ENCODE measurements at places on chromosomes 6 and 20.

GRCh38 chr6:63278916-63279315, 40.9 kb downstream of the LGSN start:
- DNase-seq = no peak

- no peak for DNase-seq
Measured at GRCh38 chr6:39746795-39747194, 21.6 kb upstream of the KIF6 start.

DNA sequence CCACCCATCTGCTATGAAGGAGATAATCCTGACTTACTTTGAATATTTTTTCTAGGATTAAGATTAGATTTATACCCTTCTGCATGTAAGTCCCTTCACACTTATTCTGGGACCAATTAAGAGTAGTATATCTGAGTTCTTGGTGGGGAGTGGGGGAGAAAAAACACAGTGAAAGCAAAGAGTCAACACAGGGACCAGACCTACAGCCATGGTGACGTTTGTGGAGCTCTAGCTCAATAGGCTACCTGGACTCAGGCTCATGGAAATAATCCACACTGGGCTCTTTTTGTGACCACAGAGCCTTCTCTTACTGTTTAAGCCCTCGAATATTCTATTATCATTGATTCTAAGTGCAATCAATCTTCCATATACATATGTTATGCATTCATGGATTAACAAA, 491.4 kb downstream of the LMBRD1 start:
- DNase-seq = no peak

GRCh38 chr6:110625883-110626282, 149.5 kb upstream of the SLC22A16 start:
- no peak for DNase-seq

DNA sequence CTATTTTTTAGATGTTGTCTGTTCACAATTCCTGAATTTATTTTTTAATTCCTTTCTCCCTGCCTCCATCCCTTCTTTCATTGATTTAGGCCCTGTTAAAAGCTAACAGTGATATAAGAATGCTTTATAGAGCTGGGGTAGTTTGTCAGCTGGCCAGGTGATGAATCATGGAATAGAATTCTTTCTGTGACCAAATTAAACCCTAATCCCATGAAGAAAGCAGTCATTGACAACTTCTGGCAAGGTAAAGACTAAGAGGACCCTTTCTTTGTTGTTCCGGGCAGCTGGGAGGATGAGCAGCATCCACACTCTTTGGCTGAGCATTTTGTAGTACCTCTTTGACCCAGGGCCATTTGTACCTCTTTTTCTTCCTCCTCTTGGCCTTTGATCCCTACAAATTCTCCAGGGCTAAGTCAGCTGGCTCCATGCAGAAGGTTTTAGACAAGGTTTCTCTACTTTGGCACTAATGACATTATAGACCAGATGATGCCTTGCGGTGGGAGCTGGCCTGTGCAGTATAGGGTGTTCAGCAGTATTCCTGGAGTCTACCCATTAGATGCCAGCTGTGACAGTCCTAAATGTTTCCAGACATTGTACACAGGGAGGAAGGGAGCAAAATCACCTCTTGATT, 102.9 kb downstream of the SLX4IP start:
- DNase-seq = no peak

DNA sequence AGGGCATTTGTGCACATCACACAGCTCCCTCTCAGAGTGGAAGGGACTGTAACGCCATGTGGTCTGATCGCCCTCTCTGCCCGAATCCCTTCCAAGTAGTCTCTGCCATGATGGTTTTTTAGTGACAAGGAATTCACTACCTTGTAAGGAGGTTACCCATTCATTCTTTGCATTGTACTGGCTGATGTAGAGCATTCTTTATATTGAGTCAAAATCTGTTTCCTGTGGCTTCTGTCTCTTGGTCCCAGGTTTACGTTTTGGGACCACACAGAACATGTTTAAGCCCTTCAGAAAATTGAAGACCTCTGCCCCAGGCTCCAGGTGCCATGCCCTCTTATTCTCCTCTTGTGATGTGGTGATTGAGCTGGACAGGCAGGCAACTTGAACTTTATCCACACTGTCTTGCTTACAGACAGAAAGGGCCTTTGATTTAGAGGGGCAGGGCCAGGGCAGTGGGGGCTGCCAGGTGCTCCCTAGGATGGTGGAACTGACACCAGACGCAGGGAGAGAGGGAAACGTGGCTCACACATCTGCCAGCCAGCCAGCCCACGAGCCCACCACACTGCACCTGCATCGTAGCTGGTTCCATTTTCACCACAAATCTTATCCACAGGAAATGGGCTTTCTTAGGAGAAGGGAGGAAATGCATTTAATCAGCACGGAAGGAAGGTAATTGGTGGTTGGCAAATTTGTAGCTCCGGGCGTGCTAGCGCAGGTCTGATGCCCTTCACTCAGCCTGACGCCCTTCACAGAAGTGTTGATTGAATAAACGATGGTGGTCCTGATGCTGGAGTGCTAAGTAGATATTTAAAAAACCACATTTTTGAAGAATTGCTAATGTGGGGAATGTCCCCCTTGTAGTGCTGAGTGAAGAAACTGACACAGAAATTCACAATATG, 78.2 kb downstream of the TCP11 start:
- DNase-seq = no peak

- no peak for DNase-seq
Measured at GRCh38 chr20:23024701-23025100, 10.4 kb upstream of the SSTR4 start.

- DNase-seq = no peak
Measured at GRCh38 chr6:83884523-83884922, 25.0 kb downstream of the CYB5R4 start.

DNA sequence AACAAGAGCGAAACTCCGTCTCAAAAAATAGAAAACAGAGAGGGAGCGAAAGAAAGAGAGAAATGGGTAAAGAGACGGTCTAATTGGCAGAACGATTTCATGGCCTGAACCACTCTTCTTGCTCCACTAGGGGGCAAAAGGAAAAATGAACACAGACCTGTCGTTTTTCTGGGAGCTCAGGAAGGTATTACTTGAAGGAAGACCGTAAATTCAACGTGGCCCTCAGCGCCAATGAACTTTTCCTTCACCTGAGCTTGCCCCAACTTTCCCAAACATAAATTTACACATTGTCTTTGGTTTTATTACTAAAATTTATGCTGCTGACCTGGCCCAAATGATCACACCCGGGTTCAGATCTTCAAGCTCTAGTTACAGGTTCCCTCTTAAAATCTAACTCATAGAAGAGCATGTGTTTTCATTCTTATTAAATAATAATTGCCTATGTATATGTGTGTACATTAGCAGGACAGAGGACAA, 67.3 kb downstream of the ATP9A start:
- DNase-seq = no peak

- DNase-seq = no peak
Measured at GRCh38 chr6:138248878-138249277, 30.6 kb upstream of the PBOV1 start.

- peak; percentile 80 for DNase-seq
Measured at GRCh38 chr6:33692760-33693158, 18.7 kb downstream of the UQCC2 start.

DNA sequence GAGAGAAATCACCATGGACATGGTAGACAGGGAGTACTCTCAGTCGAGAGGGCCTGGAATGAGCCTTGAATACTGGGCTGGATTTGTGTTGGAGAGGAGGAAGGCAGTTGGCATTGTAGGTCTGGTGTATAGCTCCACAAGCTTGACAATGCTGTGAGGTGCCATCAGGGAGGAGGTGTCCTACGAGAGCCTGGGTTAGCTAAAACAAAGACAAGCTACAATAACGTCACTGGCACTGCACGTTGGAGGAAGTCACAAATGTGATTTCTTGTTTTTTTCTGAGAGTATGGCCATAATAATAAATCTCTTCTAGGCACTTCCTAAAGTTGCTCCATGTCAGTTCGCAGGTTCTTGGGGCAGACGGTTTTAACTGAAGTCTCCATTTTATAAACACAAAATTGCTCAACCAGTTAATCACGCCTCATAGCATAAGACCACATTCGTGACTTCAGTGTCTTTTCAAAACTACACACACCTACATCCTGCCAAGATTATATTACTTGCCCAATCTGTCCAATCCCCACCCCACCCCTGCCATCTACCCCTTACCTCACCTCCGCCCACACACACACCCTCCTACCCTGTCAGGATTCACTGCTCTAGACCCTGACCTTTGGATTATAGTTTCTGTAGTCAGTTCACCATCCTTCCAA, 4.4 kb upstream of the HLA-DMB start:
- peak; percentile 55 for DNase-seq

DNA sequence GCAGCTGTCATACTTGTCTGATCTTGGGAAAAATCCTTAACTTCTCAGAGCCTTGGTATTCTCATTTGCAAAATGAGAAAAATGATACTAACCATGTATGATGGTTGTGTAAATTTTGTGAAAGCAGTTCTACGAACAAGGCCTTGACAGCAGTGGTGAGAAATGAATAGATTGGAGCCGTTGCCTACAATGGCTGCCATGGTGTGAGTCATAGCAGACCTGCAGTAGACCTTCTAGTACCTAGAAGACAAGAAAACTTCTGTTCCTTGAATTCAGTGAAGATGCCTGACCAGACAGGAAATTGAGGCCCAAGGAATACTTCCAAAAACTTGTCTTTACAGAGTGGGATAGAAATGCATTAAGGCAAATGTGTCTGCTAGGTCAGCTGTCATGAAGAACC, 338.9 kb downstream of the QKI start:
- DNase-seq = no peak

- DNase-seq = no peak
Measured at GRCh38 chr6:140002396-140003022, 628.1 kb upstream of the CITED2 start.

DNA sequence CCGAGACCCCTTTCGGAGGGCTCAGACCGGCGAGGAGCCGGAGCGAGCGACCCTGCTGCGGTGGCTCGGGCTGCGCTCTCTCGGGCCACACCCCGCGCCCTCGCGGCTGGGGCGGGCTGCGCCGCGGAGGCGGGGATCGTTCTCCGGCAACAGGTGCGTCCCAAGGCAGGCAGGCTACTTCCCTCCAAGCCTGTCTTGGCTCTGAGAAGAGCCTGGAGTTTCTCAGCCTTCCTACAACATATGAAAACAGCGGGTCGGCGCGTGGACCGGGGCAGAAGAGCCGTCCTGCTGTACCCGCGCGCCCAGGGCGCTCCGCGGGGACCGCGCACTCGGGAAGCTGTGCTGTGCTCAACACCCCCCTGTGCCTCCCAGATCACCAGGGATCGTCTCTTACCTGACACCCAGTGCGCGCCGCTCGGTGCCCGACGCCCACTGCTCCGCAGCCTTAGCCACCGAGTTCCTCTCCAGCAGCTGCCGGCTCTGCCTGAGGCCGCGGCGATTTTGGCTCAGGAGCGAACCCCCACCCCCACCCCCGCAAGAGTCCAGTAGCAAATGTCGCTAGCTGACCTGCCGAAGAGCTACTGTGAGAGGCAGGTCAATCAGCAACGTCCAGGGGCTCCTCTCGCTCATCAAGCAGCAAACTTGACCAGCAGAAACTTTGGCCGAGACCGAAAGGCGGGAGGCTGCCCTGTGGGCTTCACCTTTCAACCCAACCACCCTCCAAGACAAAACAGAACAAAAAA, 3.7 kb upstream of the OLIG3 start:
- no peak for DNase-seq

- DNase-seq = no peak
Measured at GRCh38 chr6:144330017-144330987, 45.2 kb downstream of the UTRN start.

DNA sequence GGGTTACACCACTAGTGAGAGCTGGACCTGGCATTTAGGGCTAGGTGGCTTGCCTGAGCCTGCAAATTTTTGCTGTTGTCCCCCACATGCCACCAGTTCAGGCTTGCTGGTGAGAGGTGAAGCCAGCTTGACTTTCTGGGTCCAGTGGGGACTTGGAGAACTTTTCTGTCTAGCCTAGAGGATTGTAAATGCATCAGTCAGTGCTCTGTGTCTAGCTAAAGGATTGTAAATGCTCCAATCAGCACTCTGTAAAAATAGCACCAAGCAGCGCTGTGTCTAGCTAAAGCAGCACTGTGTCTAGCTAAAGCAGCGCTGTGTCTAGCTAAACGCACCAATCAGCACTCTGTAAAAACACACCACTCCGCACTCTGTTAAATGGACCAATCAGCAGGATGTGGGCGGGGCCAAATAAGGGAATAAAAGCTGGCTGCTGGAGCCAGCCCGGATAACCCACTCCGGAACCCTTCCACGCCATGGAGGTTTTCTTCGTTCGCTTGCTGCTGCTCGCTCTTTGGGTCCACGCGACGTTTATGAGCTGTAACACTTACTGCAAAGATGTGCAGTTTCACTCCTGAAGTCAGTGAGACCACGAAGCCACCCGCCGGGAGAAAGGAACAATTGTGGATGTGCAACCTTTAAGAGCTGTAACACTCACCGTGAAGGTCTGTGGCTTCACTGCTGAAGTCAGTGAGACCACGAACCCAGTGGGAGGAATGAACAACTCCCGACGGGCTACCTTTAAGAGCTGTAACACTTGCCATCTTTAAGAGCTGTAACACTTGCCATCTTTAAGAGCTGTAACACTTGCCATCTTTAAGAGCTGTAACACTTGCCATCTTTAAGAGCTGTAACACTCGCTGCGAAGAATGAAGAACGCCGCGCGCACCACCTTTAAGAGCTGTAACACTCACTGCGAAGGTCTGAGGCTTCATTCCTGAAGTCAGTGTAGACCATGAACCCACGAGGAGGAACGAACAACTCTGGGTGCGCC, 27.3 kb downstream of the GMPR start:
- no peak for DNase-seq

DNA sequence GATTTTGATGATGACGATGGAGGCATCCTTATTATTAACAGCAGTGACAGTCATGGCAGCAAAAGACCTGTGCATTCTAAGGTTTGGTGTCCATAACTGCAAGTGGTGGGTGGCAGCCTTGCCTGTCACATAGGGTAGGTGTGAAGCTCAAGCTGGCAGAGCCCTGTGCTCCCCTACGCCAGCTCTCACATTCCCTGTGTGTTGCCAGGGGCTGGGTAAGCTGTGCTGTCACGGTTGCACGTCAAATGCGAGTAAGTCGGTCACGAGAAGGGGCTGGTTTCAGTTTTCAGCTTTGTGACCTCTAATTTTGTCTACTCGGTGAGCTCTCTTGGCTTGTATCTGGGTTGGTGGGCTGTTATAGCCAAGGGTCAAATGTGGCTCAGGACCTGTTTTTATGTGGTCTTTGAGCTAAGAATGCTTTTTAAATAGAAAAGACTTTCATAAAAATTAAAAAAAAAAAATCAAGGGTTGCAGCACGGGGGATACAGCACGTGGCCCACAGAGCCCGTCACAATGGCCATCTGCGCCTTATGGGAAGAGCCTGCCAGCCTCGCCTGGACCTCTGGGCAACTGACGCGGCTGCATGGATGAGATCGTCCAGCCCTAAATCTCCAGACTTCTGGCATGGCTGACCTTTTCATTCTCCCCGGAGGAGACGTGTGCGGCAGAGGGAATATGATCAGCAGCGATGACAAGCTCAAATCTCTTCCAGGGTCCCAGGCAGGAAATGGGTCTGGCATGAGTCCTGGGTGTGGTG, 148.5 kb downstream of the PHACTR3 start:
- DNase-seq = no peak

GRCh38 chr6:21908161-21908848, 314.8 kb downstream of the SOX4 start:
- no peak for DNase-seq
